ENCODE measurements at places on chromosomes 5 and 9. TPM values are rescaled to one million over a fixed set of nuclear protein-coding genes. Genes with fewer than 3 reads are reported as not detected.

The LRRTM2 gene
- total RNA-seq, result 3.6 TPM

The C1QTNF3 gene
- 1.9 TPM for total RNA-seq

The IRX2 gene
- 0.90 TPM for total RNA-seq

The PCDHB13 gene
- total RNA-seq, result 0.27 TPM

The GDNF gene
- 0.54 TPM for total RNA-seq

The WNT8A gene
- total RNA-seq, result not detected

The FNIP1 gene
- 99.9 TPM for total RNA-seq
